ENCODE measurements at places on chromosomes 6 and 20. TPM values are rescaled to one million over a fixed set of nuclear protein-coding genes. Genes with fewer than 3 reads are reported as not detected.

DNA sequence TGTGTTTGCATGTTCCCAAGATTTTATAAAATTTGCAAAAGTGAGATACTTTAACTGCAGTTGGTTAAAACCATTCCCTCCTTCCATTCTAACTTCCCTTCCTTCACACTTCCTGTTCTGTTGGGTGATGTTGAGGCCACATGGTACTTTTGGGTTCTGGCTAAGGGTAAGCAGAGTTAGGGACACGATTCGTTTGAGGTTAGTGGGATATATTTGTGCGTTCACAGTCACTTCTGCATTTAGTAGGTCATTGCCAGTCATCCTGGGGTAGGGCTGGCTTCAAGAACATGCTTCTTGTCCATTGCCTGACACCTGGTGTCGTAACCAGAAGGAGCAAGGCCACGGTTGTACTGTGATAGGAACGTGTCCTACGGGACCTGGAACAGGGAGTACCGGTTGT, 340.1 kb downstream of the ZFAND3 start:
- no peak overlapping the region for H3K4me3 ChIP-seq
- H3K4me1 ChIP-seq: no peaks in the 10 kb centered on the region

DNA sequence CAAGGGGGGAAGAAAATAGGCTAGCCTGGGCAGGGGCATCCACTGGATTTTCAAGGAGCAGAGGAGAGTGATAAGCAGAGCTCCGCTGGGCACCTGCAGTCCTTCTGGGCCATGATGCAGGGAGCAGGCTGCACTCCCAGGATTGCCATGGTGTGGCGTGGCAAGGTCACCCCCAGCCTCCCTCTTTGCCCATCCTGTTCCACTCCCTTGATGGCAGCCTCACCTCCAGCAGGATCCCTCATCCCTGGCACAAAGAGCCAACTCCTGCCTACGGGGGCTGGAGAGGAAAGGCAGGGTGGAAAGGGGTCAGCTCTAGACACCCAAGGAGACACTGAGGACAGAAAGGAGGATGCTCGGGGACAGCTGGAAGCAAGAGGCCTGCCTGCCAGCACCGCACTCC, 22.4 kb upstream of the MYMX start:
- H3K27ac ChIP-seq: no peak overlapping the region
- H3K27me3 ChIP-seq: no peaks in the 10 kb centered on the region
- no peak for DNase-seq
- H3K4me1 ChIP-seq: no peaks in the 10 kb centered on the region
- no peaks in the 10 kb centered on the region for H3K36me3 ChIP-seq

SYNDIG1 gene
- 0.91 TPM for polyA plus RNA-seq

DNA sequence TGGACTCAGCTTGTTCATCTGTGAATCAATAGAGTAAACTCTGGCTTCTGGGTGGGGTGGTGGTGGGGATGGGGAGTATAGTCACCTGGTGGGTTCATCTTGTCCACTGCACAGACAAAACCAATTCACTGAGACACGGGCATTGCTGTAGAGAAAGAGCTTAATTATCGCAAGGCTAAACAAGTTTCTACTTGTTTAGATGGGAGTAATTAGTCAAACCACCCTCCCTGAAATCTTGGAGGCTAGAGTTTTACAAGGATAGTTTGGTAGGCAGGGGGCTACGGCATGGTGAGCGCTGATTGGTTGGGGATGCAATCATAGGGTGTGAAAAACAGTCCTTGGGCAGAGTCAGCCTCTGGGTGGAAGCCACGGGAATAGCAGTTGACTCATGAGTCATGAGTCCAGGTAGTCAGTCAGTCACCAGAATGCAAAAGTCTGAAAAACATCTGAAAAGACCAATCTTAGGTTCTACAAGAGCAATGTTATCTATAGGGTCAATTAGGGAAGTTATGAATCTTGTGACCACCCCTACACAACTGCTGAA, 77.8 kb downstream of the STMND1 start:
- no peak overlapping the region for H3K4me3 ChIP-seq
- H3K27me3 ChIP-seq: no peaks in the 10 kb centered on the region
- H3K27ac ChIP-seq: no peak overlapping the region
- H3K36me3 ChIP-seq: no peaks in the 10 kb centered on the region
- no peak for DNase-seq

PARD6B gene
- 0.91 TPM for polyA plus RNA-seq

DNA sequence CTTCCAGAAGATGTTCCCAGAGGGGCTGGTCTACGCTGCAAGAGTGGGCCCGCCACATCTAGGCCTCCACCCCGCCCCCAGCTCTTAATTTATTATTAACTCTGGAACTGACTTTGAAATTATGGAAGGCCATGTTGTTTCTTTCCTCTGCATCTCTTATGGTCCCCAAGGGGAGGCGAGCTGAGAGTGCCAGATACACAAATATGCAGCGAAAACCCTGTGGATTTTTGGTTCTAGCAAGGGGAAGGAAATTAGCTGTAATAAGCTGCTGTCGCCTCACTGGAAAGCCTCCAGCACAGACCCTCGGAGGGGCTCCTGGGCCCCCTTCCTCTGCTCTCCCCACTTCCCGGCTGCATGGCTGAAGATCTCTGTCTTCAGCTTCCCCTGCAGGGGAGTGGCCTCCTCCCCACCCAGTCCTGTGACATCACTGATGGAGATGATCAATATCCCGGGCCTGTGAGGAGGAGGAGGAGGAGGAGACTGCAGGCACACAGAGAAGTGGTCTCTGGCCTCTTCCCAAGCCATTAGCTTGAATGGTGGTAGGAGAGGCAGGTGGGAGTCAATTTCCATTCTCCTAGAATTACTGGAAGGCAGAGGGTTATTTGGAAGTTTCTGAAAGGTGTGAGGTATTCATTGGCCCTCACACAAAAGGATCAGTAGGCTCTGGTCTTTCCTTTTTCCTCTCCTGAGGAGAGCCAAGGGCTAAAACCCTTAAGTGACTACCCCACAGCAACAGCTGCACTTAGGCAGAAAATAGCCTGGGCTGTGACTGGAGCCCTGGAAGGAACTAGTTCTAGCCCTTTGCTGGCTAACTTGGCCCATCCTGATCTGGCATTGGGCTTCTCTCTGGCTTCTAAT, 39.7 kb upstream of the CCDC167 start:
- no peaks in the 10 kb centered on the region for H3K27me3 ChIP-seq
- H3K36me3 ChIP-seq: no peaks in the 10 kb centered on the region
- DNase-seq: no peak
- H3K27ac ChIP-seq: no peak overlapping the region
- H3K4me3 ChIP-seq: no peak overlapping the region
- peaks cover 3% of the 10 kb centered on the region for H3K4me1 ChIP-seq

DNA sequence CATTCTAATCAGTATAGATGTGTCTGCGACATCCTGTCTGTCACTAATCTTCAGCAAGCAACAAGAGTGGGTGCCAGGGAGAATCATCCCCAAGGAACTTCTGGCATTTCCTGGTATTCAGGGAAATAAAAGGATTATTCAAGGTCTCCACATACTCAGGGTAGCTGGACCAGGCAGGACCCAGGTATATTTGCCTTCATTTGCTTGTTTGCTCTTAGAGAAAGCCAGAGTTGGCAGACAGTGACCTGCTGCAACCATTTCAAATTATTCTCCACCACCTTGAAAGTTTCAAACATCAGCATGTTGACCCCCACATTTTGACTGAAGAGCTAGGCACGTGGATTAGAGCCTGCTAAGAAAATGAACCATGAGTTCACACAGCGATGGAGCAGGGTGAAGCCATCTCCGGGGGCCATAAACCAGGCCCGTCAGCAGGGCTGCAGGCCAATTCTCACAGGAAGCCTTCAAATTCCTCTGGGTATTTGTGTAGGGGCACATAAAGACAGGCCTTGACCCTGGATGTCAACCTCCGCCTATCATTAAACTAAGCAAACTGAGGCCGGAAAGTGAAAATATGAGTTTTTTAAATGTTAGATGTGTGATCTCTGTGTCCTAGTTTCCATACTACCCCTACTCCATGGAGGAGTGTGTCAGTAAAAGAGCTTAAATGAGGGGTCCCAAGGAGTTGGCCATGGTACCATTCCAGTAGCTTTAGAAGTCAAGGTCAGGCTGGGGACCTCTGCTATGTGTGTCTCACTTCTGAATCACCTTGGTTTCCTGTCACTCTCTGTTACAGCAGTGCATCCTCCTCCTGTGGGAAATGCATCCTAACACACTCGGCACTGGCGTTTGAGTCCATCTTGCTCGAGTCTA, 32.9 kb downstream of the TRAM2 start:
- no peaks in the 10 kb centered on the region for H3K27me3 ChIP-seq
- no peak for DNase-seq
- H3K4me1 ChIP-seq: peaks cover 42% of the 10 kb centered on the region
- no peak overlapping the region for H3K4me3 ChIP-seq
- H3K36me3 ChIP-seq: no peaks in the 10 kb centered on the region

MUC21 gene
- polyA plus RNA-seq: not detected

TRAPPC3L gene
- polyA plus RNA-seq: 0.08 TPM

WRNIP1 gene
- 33.9 TPM for polyA plus RNA-seq

GRCh38 chr6:81570681-81571080, 181.8 kb downstream of the TENT5A start:
- H3K27me3 ChIP-seq: no peaks in the 10 kb centered on the region
- H3K4me1 ChIP-seq: no peaks in the 10 kb centered on the region
- H3K4me3 ChIP-seq: no peak overlapping the region
- H3K36me3 ChIP-seq: no peaks in the 10 kb centered on the region
- no peak for DNase-seq
- H3K27ac ChIP-seq: no peak overlapping the region

DNA sequence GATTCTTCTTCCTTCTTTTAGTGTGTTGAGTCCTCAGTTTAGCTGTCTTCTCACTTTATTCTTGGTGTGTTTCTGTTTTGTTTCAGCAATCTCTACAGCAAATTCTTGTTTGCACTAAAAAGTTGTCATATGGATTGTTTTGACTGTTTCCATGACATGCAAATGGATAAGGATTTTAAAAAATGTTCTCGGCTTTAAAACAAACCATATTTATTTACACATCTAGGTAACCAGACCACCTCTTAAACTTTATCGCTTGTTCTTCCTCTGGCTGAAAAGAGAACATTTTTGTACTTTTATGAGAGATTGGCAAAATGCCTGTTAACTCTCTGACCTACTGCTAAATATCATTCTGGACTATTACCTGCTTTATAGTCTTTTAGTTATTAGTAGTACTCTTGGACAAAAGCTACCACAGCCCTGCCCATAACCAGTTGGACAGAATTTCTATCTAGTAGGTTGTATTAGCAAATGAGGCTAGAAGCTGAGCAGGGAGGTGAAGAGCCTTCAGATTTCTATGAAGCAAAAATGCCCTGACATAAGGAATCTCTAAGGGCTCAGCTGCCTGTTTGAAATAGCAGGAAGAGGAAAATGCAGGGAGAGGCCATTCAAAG, 268.3 kb downstream of the CD109 start:
- no peak overlapping the region for H3K4me3 ChIP-seq
- H3K27ac ChIP-seq: no peak overlapping the region
- H3K4me1 ChIP-seq: no peaks in the 10 kb centered on the region
- H3K27me3 ChIP-seq: no peaks in the 10 kb centered on the region
- H3K36me3 ChIP-seq: no peaks in the 10 kb centered on the region

GUCA1A gene
- not detected for polyA plus RNA-seq

DNA sequence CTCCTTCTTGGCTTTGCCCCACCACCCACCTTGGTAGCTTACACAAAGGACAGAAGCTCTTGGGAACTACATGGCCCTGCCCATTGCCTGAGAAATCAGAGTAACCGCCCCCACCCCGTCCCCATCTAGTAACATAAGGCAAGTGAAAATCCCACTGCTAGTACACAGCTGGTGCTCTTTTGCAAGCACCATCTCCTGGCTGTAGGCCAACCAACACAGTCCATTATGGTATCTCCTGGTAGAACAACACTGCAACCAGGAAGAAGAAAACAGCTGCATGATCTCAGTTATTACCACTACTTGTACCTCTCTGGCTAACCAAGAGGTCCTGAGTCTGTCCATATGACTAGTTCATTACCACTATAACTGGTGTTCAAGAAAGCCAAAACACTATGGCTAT, 841.1 kb upstream of the MANEA start:
- H3K27ac ChIP-seq: no peak overlapping the region
- H3K4me3 ChIP-seq: no peak overlapping the region
- DNase-seq: no peak
- H3K4me1 ChIP-seq: no peaks in the 10 kb centered on the region
- H3K27me3 ChIP-seq: no peaks in the 10 kb centered on the region

EYS gene
- polyA plus RNA-seq: 0.01 TPM

RREB1 gene
- 15.1 TPM for polyA plus RNA-seq

ADIG gene
- not detected for polyA plus RNA-seq

DNA sequence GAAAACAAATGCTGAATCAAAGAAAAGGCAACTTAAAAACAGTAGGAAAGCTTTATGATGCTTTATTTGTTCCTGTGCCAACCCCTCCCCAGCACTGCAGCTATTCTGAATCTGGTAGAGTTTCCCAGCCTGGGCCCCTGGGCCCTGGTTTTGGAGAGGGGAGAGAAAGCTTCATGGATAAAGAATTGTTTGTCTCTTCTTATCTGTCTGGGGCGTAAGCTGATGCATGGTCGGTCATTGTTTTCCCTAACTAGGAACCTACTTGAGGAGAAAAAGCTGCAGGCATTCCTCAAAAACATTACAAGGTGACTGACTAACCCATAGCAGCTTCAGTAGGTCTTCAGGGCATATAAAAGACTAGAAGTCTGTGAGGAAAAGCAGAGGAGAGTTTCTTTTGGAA, 758.1 kb upstream of the EPHA7 start:
- DNase-seq: no peak
- H3K36me3 ChIP-seq: no peaks in the 10 kb centered on the region
- no peak overlapping the region for H3K4me3 ChIP-seq
- no peak overlapping the region for H3K27ac ChIP-seq
- no peaks in the 10 kb centered on the region for H3K4me1 ChIP-seq

ANKEF1 gene
- 1.1 TPM for polyA plus RNA-seq

GRCh38 chr6:89048985-89049384, 31.6 kb upstream of the PNRC1 start:
- H3K36me3 ChIP-seq: no peaks in the 10 kb centered on the region
- H3K4me1 ChIP-seq: peaks cover 5% of the 10 kb centered on the region
- no peaks in the 10 kb centered on the region for H3K27me3 ChIP-seq
- no peak for DNase-seq
- H3K4me3 ChIP-seq: no peak overlapping the region
- H3K27ac ChIP-seq: no peak overlapping the region

DNA sequence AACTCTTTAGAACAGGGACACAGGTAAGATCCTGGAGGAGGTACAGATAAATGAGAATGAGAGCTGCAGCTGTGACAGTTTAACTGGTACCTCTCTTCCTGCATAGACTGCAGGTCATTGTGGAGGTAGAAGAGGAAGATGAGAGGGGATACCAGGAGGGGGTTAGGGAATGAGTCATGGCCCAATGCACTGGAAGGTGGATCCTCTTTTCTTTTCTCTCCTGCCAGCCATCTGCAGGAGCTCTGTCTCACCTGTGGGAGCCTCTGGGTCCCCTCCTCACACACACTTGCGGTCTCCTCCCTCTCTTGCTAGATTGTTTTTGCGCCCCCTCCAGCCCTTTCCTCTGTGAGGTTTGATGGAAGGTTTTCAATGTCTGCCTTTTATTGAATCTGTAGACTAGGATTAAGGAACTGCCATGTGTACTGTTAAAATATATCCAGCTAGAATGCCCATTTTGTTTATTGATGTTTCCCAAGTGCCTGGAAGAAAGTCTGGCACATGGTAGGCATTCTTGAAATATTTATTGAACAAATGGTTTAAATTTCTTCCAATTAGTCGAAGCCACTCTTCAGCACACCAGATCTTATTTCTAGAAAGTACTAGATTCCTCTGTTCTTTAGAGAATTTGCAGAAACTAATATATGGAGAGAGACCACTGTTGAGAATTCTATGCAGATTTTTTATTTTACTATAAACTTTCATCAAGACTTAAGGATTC, 13.0 kb downstream of the C6orf163 start:
- no peaks in the 10 kb centered on the region for H3K4me1 ChIP-seq
- no peak for DNase-seq
- H3K4me3 ChIP-seq: no peak overlapping the region
- no peaks in the 10 kb centered on the region for H3K36me3 ChIP-seq
- H3K27me3 ChIP-seq: no peaks in the 10 kb centered on the region
- no peak overlapping the region for H3K27ac ChIP-seq

ACTL10 gene
- polyA plus RNA-seq: 0.59 TPM

HAO1 gene
- not detected for polyA plus RNA-seq

MROH8 gene
- 5.1 TPM for polyA plus RNA-seq

TNFRSF6B gene
- 7.0 TPM for polyA plus RNA-seq
